ENCODE measurements at places on chromosomes 1 and 21.

DNA sequence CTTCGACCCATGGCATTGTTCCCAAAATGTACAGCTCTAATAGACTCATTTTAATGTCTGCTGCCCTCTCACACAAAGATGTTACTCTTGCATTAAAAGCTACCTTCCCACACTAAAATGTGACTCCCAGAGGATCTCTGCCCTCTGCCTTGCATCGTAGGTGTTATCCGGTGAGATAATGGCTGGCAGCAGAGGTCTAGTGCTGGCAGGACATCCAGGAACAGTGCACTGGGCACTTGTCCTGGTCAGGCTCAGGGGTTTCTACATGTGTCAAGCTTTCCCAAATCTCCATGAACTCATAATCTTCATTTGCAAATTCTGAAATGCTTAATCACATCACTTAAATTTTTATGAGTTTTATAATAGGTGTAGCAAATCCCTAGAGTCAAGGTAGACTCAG is 310.6 kb downstream of the LRRIQ3 start:
- no peak for DNase-seq

- peak; percentile 24 for DNase-seq
These were observed 1.3 kb downstream of the CATSPER4 start for GRCh38 chr1:26191739-26192138.

GRCh38 chr1:179549368-179549700 is 26.4 kb downstream of the NPHS2 start:
- DNase-seq, result no peak

GRCh38 chr21:16194095-16194787 is 464.5 kb downstream of the USP25 start:
- peak; percentile 11 for DNase-seq

GRCh38 chr21:16535102-16535422 is 805.3 kb downstream of the USP25 start:
- no peak for DNase-seq

DNA sequence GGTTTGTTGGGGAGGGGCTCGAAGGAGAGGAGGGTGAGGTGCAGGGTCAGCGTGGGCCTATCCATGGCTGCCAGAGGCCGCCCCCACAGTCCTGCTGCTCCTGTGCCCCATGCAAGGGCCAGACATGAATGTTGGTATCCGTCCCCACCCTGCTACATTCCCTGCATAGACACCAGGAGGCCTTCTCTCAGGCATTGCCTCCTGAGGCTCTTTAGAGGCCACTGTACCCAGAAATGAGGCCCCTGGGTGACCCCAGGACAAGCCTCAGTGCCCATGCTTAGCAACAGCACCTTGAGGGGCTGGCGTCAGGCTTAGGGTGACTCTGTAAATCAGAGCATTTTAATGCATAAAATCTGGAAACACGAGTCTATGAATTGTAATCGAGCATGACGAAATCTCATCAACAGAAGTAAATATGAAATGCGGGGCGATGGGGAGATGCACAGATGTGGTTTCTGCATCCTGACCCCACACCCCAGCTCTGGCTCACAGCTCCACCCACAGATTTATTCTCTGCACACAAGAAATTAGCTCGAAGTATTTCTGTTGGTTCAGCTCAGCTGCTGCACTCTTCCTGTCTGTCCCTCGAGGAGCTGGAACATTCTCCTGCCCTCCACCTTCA is 124.0 kb upstream of the CSF3R start:
- DNase-seq, result no peak

DNA sequence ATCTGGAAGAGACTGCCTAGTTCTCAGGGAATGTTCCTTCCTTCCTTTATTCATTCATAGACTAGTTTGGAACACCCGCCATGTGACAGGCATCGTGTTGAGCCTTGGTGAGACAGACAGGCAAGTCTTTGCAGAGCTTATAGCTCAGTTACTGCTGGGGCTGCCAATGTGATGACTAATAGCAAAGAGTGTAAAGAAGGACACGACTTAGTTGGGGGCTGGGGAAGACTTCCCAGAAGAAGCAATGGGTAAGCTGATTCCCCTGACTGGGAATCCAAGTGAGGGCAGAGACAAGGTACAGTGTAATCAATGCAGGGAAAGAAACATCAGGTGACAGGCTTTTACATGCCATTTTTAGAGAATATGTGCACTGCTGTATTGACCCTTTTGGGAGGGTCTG is 51.2 kb downstream of the TENT5C start:
- peak; percentile 66 for DNase-seq

- peak; percentile 86 for DNase-seq
These were observed 820 bp upstream of the TTF2 start for GRCh38 chr1:117059334-117059677.

DNA sequence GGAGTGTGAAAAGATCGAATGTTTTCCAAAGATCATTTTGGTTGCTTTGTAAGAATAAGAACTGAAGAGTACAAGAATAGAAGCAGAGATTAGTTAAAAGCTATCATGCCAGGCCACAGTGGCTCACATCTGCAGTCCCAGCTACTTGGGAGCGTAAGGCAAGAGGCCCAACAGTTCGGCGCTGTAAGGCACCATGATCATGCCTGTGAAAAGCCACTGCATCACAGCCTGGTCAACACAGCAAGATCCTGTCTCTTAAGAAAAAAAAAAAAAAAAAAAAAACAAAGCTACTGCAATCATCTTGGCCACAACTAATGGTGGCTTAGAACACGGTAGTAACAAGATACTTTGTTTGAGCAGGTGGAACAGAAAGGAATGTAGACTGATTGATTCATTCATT is 116.2 kb downstream of the EIF4G3 start:
- no peak for DNase-seq

DNA sequence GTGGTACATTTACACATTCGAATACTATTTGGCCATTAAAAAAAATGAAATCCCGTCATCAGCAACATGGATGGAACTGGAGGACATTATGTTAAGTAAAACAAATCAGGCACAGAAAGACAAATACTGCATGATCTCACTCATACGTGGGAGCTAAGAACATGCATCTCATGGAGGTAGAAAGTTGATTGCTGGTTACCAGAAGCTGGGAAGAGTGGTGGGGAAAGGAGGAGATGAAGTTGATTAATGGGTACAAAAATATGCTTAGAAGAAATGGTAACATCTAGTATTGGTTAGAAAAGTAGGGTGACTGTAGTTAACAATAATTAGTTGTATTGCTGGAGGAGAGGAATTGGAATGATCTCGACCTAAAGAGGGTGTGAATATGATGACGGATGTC is 24.6 kb upstream of the RNF187 start:
- DNase-seq, result no peak

All from activated CD4-positive, alpha-beta T cell treated with anti-CD3 and anti-CD28 coated beads, Interleukin-10, Interleukin-2, amounts not matched to agents 100 ng/mL and 50 ng/mL, durations not matched to agents 16 hours and 8 hours (primary cell).